ENCODE measurements at places on chromosomes 6 and 20.

DNA sequence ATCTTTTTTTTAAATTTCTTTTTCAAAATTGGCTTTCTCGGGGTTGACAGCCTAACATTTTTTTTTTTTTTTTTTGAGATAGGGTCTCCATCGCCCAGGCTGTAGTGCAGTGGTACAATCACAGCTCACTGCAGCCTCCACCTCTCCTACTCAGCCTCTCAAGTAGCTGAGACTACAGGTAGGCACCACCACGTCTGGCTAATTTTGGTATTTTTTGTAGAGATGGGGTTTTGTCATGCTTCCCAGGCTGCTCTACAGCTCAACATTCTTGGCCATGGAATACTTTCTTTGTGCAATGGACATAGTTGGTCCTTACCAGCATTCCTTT lies 6.4 kb upstream of the CTNNBL1 start:
- DNase-seq: no peak

DNA sequence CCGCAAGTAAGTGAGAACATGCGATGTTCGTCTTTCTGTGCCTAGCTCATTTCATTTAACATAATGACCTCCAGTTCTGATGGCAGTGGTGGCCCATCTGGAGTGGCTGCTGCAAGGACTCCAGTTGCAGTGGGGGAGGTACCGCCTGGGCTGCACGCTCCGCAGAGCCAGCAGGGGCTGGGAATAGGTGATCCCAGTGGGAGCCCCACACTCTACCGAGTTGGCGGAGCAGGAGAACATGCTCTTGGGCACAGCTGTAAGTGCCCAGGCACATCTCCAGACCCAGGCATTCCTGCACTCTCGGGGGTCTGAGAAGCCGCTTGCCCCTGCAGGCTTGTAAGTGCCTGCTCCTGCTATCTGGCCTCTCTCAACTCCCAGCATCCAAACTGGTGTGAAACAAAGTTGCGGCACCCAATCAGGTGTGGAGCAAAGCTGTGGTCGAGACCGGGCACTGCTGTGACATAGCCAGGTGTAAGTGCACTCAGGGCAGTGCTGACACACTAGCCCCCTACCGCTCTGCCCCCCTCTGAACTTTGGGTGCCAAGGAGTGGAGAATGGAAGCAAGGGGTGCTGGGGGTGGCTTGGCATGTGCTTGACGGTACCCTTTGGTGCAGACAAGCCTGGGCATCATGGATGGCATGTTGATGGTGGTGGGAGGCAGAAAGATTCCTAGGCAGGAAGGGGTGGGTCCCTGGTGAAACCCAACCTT lies 130.2 kb downstream of the HTR1B start:
- no peak for DNase-seq

DNA sequence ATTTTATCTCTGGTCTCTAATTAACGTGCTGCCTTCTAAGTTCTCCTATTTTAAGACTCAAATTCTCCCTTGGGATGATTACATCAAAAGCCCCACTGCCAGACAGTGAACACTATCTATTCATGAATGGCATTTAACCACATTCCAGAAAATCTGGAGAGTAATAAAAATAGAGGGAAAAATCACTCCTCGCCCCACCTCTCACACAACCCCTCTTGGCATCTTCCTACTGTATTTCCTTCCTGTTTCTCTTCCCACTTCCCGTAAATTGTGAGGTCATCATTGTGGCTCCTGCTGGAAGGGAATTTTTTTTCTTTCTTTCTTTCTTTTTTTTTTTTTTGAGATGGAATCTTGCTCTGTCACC lies 31.5 kb downstream of the RAB44 start:
- no peak for DNase-seq

GRCh38 chr6:46651006-46651405 lies 1.6 kb downstream of the CYP39A1 start:
- no peak for DNase-seq

DNA sequence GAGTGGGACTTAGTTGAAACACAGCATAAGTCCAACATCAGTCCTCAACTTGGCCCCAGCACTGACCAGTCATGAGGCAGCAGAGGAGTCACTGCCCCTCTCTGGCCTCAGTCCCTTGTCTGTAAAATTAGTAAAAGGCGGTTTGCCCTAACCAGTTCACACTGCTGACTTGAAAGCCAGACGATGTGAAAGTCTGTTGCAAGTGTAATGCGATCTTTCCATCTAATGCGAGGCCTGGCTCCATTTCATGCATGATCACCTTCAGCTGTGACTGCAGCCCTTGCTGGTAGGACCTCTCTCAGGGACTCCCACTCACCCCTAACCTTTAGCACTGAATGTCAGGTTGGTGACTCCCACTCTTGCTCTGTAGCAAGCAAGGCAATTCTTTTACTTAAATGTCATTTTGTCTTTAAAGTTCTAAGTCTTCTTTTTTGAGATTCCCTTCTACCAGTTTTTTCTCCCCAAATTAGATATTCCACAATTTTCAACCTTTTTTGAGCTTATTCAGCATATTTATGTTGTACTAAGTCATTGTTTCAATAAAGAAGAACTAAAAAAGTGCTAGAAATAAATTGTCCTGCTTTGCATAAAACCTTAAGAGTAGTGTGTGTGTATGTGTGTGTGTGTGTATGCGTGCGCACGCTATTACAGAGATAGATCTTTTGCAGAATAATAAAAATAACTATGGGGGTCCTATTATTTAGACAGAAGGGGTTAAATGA lies 245.5 kb downstream of the PACRG start:
- no peak for DNase-seq

DNA sequence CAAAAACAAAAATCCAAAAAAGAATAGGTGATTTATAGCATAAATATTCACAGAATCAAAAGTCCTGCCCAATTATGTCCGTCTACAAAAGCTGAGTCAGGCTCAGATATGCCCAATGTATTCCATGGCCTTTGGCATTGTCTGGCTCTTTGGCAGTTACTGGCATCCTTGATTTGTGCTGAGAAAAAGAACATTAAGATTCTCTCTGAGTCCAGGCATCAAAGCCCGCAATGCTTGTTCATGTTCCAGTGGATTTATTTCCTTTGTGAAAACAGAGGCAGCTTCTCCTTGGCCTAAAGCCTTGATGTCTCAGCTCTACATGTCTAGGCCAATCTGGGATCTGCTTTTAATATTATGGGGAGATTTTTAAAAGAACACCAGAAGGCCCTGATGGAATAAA lies 76.1 kb upstream of the SLC4A11 start:
- DNase-seq: no peak

DNA sequence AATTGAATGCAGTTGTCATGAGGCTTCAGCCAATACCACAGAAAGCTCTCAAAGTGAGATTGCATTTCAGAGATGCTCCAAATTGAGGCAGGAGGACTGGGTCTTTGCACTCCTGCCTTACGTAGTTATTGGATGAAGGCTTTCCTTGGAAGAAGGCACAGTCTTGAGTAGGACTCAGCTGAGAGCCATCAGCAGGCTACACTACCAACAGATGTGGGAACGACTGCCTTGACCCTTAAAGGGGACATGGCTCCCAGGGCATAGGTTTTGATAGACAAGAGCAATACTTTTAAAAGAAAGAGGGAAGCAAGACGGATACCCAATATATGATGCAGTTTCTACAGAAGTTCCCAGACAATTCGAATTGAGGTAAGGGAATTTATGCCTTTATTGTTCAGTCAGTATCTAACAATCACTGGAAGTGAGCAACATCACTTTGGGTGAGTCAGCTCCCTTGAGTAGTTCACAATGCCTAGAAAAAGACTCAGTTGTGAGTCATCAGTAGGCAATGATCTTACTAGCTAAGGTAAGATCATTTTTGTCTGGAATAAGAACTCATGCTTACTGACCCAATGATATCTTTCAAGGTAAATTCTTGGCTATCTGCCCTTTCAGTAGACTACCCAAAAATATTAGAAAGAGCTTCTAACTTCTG lies 390.8 kb downstream of the GJA1 start:
- DNase-seq: no peak

DNA sequence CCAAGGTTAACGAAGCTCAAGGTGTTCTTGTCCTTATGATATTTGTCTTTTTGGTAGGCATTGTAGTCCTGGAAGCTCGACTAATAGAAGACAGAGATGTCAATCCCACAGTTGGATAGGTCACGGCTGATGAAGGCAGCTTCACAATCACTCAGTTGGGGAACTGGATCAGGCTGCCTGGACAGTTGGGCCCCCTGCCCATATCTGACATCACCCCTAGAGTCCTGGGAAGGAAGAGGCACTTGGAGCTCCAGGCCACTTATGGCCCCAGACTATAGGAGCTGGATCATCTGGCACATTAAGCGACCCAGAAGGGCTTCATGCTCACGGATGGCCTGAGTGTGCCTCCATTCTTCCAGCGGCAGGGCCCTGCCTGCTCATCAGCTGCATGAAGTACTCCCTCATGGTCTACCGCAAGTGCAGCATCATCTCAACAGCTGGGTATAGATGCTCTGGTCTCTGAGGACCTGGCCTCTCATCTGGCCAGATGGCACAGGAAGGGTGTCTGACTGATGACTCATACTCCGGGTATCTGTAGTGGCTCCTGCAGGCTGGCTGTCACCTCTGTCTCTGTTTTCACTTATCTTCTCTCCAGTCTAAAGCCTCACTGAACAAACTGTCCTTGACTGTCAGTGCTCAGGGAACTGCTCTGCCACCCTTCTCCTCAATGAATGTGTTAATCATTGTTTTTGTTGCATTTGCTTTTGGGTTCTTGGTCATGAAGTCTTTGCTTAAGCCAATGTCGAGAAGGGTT lies 29.2 kb upstream of the SSR1 start:
- no peak for DNase-seq

DNA sequence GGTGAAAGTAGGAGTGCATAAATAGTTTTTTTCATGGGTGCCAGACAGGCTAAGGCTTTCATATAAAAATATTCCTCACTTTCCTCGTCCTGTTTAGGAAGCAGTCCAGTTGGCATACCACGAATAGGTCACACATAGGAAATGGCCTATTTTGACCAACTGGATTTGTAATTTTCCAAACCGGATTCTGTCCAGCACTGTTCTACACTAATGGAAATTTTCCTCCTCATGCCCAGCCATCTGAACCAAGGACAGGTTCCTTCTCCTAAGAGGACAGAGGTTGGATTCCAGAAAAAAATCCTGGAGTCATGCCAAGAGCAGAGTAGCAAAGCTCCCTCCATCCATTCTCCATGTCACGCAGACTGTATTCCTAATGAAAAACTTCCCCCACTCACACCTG lies 43.1 kb downstream of the PANK2 start:
- DNase-seq: no peak

DNA sequence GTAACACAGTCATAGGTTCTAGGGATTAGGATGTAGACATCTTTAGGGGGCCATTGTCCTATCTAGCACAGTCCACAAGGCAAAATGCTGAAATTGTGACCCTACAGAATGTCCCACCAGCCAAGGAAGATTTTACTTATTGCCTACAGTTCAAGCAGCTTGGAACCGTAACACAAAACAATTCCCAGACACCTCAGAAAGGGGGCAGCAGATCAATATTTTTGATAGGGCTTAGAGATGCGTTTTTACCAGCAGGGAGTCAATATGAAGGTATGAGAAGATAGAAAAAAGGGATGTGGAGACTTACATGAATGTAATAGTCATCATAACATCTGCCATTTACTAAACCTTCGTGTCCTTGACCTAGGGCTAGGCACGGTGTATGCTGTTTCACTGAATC lies 81.0 kb downstream of the TMEM170B start:
- DNase-seq: no peak

GRCh38 chr6:138510093-138510492 lies 10.8 kb upstream of the NHSL1 start:
- DNase-seq: no peak

DNA sequence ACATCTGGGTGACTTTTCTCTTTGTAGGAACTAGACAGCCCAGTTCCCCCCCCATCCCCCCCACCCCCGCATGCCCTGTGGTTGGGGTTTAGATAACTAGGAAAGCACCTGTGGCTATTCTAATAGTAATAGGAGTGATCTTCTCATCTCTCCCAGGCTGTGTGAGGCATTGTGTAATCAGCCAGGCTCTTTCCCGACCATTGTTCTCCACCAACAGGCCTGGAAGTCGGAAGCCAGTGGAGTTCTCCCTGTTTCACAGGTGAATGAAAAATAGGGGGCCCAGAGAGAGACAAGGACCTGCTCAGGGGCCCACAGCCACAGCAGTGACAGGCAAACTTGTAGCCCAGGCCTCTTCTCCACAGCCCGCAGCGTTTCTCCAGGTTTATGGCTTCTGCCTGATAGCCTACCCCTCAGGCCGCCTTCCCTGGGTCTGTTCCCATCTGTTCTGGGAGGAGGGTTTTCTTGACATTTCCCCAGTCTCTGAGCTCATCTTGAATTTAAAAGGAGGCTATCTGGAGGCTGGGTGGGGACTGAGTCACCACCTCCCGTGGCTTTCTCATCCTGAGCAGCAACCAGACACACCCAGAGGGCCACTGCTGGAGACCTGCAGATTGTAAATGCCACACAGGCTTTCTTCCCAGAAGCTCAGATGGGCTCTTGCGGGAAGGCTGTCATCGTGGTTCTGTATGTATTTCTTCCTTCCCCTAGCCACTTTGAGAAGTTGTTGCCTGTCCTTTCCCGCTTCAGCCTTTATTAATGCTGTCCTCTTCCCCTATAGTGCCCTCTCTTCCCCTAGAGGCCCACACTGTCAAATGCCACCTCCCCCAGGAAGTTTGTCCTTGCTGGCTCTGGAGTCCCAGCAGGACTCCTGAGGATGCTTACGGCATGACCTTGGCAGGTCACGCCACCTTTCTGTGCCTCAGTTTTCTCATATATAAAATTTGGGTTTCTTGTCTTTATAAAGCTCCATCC lies 75.9 kb upstream of the MYL9 start:
- DNase-seq: no peak

DNA sequence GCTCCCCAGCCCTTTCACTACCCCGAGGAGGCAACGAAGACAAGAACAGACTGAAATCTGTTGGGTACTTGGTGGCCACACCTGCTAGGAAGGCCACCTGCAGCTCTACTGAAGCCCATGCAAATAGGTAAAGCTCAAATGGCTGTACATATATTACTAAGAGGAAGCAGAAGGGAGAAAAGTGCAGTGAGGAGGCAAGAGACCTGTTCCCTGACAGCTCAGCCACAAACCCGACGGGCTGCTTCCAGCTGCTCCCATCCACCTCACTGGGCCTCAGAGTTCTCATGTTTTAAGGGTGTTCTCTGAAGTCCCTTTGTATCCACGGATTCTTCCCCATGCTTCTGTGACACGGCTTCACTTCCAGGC lies 24.6 kb downstream of the TRAM2 start:
- DNase-seq: peak; percentile 25

GRCh38 chr6:40399888-40400457 lies 187.2 kb downstream of the LRFN2 start:
- DNase-seq: no peak

GRCh38 chr6:89604653-89605052 lies 33.9 kb downstream of the LYRM2 start:
- no peak for DNase-seq

DNA sequence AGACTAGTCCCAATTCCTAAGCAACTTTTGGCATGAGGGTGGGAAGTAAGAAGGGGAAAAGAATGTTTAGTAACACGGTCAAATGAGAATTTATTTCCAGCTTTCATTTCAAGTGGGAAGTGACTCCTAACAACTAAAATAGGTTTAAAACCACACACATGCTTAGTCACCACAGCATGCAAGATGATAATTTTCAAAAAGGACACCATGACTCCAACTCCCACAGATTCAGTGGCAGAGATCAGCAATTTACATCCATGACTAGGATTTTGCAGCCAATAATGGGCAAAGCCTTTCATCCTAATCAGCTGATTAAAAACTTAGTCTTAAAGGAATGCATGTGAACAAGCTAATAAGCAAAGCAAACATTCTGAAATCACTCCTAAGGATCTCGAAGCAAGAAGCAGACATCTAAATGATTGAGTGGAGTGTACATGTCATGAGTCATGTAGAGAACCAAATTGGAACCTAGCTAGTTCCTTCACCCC lies 48.1 kb upstream of the GCLC start:
- DNase-seq: no peak
